ENCODE measurements at places on chromosomes 1 and 21.

GRCh38 chr1:228241259-228241658 lies 33.4 kb downstream of the OBSCN start:
- no peak for DNase-seq

- no peak for DNase-seq
These were observed 357.9 kb upstream of the USP24 start for GRCh38 chr1:55572878-55573734.

DNA sequence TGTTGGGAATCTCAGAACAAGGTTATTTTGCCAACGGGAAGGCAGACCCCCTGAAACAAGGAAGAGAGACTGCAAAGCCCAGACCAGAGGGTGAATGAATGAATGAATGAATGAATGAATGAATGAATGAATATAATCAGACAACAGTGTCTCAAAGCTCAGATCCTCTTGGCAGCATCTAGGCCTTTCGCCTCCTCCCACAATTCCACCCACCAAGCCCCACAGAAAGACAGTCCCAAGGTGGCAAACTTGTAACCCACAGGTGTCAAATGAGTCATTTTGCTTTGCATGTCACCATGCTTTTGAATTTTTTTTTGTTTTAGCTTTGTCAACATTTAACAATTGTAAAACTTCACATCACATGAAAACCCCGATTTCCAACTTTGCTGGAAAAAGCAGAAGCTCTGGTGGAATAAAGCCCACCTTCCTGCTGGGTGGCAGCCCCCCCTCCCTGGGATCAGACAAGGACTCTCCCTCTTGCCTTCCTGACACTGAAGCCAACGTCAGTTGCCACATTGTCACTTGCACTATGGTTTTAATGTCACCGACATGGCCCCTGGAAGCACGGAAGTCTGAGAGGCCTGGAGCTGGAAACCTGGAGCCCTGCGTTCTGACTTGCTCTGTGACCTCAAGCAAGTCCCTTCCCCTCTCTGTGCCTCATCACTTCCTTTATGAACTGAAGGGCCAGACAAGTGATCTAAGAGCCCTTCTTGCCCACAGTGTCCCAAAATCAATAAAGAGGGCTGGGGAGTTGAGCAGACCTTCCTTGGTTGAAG lies 134.6 kb upstream of the RUNX3 start:
- peak; percentile 46 for DNase-seq

- DNase-seq, result no peak
These were observed 11.6 kb upstream of the EPB41 start for GRCh38 chr1:28902738-28903137.

DNA sequence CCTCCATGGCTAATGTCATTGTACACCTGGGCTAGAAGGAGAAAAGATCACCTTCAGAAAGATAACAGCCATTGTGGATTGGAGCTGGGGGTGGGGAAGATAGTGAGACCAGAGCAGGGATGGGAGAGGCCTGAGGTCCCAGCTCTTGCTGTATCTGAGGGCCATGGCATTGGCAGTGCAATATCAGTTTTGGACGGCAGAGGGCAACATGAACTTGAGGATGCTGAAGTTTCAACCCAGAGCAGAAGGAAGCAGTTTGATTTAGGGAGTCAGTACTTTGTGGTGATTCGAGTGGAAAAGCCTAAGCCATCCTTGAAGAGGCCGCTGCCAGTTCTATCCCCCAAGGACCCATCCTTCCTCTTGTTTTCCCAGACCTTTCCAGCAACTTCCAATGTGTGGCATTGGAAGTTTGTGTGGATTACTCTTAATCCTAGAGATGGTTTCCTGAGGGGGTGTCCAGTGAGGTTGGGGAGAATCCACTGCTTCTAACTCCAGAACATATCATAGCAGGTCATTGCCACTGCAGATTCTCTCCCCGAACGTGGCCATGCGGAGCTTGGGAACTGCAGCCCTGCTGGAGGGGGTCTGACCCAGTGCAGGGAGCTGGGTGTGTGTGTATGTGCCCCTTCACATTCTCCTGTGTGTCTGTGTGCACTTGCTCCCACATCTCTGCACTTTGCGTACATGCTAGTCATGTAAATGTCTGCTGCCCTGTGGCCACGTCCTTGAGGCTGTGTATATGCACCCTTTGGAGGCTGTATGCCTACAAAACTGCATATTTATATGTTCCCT lies 24.1 kb downstream of the SLC26A9 start:
- DNase-seq, result peak; percentile 71

GRCh38 chr1:158124034-158124433 lies 56.7 kb upstream of the CD1D start:
- DNase-seq, result no peak

GRCh38 chr1:166489670-166490436 lies 323.1 kb upstream of the FAM78B start:
- DNase-seq, result peak; percentile 58

DNA sequence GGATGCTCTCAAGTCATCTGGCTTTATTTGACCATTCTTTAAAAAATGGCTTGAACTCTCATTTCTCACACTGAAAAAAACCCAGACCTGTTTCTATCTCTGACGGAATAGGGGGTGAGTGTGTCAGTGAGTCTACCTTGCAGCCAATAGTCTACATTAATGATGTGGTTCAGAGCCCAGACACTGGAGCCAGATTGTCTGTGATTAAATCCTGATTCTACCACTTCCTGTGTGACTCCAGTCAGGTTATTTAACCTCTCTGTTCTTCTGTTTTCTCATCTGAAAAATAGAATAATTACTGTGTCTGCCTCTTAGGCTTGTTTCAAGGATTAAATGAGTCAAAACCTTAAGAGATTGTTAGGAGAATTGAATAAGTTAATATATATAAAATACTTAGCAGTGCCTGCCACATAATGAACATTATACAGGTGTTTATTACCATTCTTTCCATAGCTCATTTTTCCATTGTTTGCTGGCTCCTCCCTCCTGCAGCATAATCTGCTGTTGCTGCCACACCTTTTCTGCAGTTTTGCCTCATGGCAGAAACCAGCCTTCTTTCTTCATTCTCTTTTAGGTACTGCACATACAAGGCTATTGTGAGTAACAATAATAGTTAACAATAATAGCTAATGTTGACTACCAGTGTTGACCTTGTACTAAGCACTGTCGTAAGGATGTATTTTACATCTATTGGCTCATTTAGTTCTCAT lies 157.6 kb upstream of the IVNS1ABP start:
- DNase-seq, result no peak

- no peak for DNase-seq
These were observed 216.3 kb upstream of the NR5A2 start for GRCh38 chr1:199811163-199811562.

DNA sequence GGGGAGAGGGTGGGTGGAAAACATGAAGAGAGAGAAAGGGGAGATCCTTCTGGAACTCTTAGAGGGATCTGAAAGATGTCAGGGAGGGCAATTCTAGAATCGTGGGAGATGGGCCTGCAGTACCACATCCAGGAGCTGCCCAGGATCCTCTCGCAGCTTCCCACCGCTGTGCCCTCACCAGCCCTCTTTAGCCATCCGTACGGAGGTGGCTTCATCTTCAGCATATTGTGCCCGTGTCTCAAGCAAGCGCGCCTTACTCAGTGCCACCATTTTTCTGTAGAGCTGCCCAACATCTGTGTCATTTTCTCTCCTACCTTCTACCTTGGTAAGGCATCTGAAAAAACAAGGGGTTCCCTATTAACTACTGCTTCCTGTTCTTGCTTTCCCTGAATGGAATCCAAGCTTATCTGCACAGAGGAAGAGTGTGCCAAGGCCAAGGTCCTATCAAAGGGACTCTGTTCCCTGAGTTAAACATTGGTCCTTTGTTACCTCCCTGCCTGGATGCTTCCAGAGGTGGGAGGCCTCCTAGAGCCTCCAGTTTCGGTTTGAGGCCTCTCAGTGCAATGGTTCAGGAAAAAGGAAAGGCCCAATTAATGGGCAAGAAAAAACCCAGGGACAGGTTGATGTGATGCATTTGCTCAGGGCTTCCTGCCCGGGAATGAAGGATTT lies 23.2 kb downstream of the C1orf116 start:
- DNase-seq, result no peak

- no peak for DNase-seq
These were observed 325.1 kb downstream of the HHAT start for GRCh38 chr1:210653771-210654170.

All from activated T-cell treated with anti-CD3 and anti-CD28 coated beads, Interleukin-2, amount 50 U/mL, for 72 hours (primary cell).